ENCODE measurements at places on chromosomes 12 and 14.

GRCh38 chr12:52542785-52543318 is 10.1 kb downstream of the KRT71 start:
- no peak for DNase-seq

DNA sequence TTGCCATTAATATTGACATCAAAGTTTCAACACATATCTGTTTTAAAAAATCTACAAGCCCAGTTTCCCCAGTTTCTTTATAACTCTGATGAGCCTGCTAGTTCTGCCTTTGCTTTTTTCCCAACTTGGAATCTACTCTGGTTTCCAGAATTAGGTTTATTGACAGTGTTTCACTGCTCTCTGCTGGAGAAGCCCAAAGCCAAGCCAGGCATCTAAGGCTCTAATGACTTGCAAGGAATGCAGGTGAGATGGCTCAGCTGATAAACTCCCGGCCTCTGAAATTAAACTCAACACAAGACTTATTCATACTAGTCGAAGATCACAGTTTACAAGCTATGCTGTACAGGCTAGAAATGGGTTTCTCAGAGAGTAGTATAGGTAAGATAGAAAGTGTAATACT is 54.3 kb downstream of the HMGA2 start:
- DNase-seq = no peak

DNA sequence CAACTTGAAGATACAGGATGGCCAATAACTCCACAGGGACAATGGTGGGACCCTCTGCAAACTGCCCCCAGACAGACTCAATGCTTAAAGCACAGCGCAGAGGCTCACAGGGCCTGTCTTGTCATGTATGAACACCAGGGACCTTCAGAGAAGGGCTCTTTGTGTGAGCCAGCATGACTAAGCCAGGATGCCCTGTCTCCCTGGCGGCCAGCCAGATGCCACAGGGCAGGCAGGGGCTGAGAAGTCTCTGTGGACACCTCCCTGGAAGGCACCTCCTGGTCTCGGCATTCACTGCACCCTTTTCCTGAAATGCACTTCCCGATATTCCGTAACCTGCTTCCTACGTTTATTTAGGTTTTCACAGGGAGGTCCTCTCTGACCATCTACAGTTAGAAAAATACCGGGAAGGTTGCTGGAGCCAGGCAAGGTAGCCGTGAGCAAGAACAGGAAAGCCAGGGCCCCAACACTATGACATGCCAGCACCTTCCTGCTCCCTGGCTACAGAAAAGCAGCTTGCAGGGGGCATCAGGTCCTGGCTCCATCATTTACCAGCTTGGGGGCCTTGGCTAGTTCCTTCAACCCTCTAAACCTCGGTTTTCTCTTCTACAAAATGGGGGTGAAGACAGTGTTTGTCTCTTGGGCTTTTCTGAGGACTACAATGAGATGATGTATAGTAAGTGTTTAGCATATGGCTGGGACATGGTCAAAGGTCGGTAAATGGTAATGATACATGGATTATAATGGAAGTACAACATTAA is 65.0 kb downstream of the PITPNM2 start:
- DNase-seq = no peak

DNA sequence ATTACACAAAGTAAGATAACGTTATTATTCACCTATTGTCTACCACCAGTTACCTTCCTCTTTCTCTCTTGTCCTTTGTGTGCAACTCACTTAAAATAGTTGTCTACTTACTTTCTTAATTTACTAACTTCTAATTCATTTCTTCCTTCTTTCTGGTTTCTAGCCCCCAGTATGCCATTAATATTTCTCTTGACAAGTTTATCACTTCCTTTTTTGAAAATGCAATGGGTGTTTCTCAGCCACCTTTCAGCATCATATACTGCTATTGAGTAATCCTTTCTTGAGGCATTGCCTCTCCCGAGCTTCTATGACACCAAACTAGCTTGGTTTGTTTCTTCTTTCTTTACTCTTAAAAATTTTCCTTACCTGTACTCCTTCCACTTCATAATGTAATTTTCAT is 633.6 kb downstream of the TMTC2 start:
- DNase-seq = no peak

- no peak for DNase-seq
These were observed 30.0 kb upstream of the LRRK2 start for GRCh38 chr12:40194846-40195245.

GRCh38 chr14:91649930-91650329 is 82.0 kb downstream of the CATSPERB start:
- no peak for DNase-seq

- DNase-seq = no peak
These were observed 397.5 kb upstream of the GARIN6 start for GRCh38 chr12:99250091-99250490.

DNA sequence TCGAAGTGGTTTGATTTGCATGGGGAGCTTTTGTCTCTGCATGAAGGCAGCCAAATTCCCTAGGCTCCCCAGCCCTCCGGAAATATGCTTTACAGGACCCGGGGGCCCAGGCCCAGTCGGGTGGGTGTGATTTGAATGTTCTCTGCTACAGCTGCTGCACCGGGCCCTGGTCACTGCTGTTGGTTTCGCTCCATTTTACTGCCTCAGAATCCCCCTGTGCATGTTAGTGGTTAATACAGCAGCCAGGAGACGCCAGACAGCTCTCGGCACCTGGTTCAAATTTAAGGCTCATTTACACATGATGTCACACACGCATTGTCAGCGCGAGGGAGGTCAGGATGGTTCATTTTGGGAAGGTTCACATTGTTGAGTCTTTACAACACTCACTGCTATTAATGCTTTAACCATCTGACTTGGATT is 99.6 kb downstream of the SLC38A6 start:
- no peak for DNase-seq

GRCh38 chr12:25839470-25839869 is 119.0 kb upstream of the RASSF8 start:
- DNase-seq = no peak

Data from vagina (tissue), 2 donors.